Fibroblast of skin of back (primary cell): ENCODE measurements at places on chromosomes 3 and 15.

DNA sequence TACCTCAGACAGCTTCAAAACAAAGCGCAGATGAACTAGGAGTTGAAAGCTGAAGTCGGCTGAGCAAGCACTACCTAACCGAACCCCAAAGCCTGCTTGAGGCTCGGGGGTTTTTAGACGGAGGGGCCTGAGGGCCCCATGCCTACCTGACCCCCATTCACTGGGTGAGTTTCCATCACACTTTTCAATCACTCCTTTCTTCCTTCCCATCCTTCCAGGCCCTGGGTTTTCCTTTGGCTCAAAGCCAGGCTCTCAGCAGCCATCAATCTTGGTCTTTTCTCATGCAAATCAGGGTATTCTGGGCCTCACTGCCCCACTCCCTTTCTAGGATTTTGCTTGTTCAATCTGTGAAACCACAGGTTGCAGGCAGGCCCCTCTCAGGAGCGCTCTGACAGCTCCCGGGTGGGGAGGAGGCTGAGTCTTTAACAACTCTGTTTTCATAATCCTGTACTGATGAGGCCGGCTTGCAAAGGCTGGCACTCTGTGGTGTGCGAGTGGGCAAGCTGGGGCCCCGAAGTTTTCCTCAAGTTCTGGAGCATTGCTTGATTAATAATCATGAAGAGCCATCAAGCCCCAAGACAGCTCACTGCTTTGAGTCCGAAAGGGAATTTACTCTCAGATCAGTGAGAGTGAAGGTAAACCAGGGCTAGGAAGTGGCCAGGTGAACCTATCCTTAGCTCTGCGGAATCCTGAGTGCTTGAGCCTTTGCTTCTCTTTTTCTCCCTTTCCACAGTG lies 97.6 kb downstream of the FRMD4B start:
- DNase-seq, result no peak

DNA sequence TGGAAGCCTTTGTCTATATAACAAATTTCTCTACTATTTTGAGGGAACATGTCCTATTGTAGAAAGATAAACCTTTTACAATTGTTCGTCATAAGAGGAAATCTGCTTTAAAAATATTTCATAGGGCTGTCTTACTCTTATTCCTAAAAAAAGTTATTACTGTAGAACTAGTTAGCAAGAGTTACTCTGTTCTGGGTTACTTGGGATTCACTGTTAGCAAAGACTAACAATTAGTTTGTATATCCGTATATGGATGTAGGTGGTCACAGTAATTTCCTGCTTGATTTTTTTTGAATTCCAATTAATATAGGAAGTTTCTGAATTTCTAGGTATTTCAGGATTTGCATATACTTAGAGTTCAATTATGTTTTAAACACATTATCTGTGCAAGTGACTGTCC lies 413.5 kb downstream of the RBMS3 start:
- peak; percentile 11 for DNase-seq

DNA sequence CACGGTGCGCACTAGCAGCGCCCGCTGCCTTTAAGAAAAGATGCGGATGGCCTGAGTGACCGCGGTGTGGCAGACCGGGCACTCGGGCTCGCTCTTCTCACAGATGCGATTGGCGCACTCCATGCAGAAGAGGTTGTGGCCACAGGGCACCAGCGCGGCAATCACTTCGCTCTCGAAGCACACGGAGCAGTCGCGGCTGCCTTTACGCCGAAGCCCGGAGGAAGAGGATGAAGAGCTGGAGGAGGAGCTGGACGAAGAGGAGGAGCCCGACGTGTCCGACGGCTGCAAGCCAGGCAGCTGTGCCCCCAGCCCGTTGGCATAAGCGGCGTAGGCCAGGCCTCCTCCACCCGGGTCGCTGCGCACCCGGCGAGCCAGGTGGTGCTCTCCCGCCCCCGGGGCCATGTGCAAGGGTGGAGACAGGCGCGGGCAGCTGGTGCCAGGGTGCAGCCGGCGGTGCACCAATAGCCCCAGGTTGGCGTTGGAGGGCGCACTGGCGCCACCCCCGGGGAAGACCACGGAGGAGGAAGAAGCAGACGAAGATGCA lies 2.6 kb downstream of the MEX3B start:
- peak; percentile 37 for DNase-seq

GRCh38 chr15:66611257-66612053 lies 45.7 kb upstream of the LCTL start:
- no peak for DNase-seq

DNA sequence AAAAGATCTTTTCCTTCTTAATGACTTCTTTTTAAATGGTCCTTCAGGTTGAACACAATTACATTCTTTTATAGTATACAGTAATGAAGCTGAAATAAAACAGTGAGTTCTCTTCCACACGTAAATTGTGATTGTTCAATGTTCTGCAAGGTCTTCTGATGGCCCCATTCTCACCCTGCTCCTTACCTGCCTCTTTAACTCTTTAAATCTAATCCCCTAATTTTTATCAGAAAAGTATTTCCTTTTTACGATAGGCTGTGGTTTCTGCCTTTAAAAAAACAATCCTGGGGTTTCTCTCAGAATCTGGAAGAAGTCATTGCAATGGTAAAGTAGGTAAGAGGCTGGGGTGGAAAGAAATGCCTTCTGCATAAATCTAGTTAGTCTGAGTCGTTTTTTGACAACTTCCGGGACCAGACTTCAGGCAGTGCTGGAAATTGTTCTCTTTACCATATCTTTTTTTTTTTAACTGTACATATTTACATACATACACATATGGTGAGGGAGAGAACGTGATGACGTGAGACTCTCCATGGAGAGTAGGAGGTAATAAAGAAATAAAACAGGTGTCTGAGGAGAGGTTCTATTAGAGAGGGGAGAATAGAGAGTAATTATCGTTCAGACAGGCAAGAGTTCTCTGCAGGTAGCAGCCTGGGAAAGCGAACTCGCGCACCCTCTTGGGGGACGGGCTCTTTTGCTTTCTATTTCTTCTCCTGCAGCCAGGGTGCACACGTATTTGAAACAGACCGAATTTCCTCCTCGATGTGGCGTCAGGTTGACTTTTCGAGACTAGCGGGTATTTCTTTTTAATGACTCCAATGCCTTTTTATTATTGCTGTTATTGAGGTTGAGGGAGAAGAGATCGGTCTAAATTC lies at the start of gene SIDT1:
TSS of gene SIDT1 (plus strand) at position 730 of the 872 bp plus-strand sequence. CDS start 467 bp downstream, outside the sequence.
- DNase-seq, result no peak

- no peak for DNase-seq
Measured at GRCh38 chr3:36813305-36813704, 49.0 kb upstream of the DCLK3 start.

GRCh38 chr3:172060234-172060633 lies 20.9 kb downstream of the FNDC3B start:
- no peak for DNase-seq

- DNase-seq, result no peak
Measured at GRCh38 chr15:80595396-80595795, 99.7 kb upstream of the ABHD17C start.

DNA sequence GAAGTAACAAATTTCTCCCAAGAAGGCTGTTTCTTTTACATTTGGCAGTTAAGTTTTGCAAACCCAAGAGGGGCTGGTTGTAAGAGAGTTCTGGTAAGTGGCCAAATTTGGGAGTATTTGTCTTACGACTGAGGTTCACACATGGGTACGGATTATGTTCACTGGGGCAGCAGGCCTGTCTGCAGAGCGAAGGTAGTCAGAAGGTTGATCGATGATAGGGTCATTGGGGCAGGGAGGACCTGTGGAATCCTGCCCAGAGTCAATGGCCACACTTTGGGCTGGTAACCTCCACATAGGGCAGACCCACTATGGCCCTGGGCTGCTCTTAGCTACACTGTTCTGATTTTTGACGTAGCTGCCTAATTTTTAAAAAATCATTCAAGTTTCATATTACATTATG lies 368.6 kb downstream of the EPHB1 start:
- DNase-seq, result no peak

DNA sequence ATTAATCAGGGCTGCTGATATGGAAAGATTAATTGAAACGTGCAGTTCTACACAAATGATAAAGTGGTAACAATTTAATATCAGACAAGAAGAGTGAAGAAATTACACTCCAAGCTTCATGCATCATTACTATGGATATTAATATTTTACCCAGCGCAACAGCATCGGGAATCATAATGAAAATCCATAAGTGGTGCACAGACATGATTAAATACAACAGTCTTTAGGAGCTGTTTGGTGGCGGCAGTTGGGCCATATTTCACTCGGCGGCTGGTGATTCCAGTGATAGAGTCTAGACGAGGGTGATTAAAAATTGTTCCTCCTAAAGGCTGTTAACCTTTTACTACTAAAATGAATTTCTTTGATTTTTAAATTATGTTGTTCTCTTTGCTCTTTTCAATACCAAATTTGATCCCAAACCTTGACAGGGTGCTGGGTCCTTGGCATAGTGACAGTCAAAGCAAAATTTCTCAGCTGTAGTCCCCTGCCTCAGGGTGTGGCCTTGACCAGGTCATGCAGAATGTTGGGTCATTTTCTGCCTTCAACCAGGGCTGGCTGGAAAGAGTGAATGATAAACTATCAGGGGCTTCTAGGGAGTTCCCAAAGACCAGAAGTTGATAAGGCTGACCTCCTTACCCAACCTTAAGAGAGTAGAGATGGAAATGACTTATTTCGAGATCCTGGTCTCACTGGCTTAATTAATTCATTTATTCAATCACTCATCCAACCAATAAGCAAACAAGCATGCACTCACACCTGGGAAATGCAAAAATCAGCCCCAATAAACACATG lies 392.0 kb downstream of the IL20RB start:
- DNase-seq, result no peak

DNA sequence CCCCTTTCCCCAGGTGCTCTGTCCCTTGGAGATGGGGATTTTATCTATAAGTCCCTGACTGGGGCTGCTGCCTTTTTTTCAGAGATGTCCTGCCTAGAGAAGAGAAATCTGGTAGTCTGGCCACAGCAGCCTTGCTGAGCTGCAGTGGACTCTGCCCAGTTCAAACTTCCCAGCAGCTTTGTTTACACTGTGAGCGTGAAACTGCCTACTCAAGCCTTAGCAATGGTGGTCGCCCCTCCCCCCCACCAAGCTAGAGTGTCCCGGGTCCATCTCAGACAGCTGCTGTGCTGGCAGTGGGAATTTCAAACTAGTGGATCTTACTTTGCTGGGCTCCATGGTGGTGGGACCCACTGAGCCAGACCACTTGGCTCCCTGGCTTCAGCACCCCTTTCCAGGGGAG lies 38.9 kb downstream of the TMEM266 start:
- DNase-seq, result no peak
